COR-L47 (cell line): ENCODE measurements at places on chromosomes 16 and 17.

DNA sequence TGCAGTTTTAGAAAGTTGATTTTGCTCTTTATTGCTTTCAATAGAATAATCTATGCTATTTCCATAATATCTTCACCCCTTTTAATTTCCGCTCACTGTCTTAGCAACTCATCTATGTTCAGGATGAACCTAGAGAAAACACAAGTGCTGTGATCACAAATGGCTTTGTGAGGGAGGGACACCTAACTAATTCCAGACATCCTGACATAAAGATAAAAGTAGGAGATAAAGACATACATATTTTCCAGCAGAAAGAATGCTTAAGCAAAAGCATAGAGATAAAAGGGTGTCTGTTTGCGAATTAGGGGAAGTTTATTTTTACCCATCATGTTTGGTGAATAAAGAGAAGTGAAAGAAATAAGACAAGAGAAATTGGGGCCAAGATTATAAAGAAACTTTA, 254.2 kb downstream of the KCNJ2 start:
- no peak for DNase-seq

GRCh38 chr17:38617074-38617860, 11.5 kb upstream of the SRCIN1 start:
- DNase-seq = no peak

GRCh38 chr16:6749698-6750097, 582.9 kb upstream of the RBFOX1 start:
- DNase-seq = no peak

- no peak for DNase-seq
Measured at GRCh38 chr17:12985431-12986293, 32.2 kb downstream of the ELAC2 start.

- no peak for DNase-seq
Measured at GRCh38 chr17:44400226-44400847, 10.9 kb upstream of the ITGA2B start.
